ENCODE measurements at places on chromosomes 3 and 15.

GRCh38 chr3:128873244-128874022 is 6.0 kb upstream of the ACAD9 start:
- DNase-seq: no peak

GRCh38 chr15:78209646-78210348 is 24.6 kb downstream of the ACSBG1 start:
- DNase-seq: no peak

DNA sequence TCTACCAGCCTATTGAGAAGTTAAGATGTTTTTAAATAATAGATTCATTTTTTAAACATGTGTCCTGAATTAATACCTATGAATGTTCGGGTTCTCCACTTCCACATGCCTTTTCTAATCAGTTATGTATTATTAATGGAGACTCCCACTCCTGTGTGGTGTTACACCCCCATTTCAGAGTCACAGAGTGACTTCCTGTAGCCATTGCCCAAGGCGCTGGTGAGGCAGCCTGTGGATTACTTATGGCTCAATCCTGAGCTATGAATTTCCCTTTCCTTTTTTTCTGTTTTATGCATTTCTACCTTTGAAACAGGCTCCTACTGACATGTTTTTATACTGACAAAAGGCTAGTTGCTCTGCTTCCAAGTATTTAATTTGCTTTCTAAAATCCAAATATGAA is 162.3 kb downstream of the GABRG3 start:
- no peak for DNase-seq

DNA sequence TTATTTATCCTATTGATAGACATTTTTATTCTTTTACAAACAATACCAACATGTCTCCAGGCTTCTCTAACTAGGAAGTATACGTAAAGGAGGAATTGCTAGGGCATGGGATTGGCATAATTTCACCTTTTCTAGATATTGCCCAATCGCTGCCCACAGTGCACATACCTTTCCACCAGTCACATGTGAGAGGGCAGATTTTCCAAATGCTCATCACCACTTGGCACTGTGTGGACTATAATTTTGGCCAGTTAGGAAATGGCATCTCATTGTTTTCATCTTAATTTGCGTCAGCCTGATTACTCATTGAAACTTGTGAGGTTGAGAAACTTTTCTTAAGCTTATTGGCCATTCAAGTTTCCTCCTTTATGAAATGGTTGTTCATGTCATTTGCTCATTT is 57.4 kb upstream of the POLR2M start:
- DNase-seq: no peak

GRCh38 chr3:122024800-122025199 is 2.8 kb upstream of the ILDR1 start:
- DNase-seq: no peak

GRCh38 chr15:60993008-60993407 is 236.1 kb downstream of the RORA start:
- no peak for DNase-seq

- no peak for DNase-seq
These were observed 65.3 kb downstream of the MEIS2 start for GRCh38 chr15:37034835-37035748.
